ENCODE measurements at places on chromosomes 6 and 20. TPM values are rescaled to one million over a fixed set of nuclear protein-coding genes. Genes with fewer than 3 reads are reported as not detected.

PGC gene
- not detected for total RNA-seq

DNA sequence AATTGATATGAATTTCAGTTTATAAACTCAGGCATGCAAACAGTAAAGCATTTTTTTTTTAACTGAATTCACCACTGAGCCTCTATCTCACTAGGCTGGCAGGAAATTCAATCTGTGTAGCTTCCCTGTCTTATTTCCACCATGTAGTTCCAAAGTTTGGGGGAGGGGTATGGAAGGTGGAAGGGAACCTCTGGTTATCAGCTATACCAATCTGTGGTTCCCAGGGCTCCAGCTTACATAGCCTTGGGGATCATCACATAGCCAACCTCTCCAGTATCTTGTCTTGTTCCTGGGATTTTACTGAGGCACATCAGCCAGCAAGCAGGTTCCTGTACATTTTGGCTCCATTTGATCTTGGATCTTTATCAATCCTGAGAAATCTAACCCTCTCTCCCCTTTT lies 15.6 kb downstream of the RAD21L1 start:
- DNase-seq, result no peak

- no peak for DNase-seq
Observed at GRCh38 chr6:77397561-77397960, 65.7 kb downstream of the HTR1B start.

GRCh38 chr6:139708337-139709199 lies 334.1 kb upstream of the CITED2 start:
- peak; percentile 11 for DNase-seq

DNA sequence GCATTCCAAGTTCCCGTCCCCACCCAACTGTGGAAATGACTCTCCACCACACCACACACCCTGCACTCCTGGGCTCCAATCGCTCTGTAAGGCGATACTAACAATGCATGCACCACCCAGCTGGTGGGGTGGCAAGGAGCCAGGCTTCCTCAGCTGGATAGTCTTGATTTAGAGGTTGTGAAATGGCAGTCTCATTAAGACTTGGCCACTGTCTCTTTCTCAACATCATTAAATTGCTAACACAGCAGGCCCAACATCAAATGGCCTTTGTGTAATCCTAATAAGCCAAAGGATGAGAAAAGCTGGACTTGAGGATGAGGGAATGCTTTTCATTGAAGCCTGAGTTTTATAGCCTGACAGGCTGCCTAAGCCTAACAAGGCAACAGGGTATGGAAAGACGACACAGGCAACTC lies 223.7 kb downstream of the GMDS start:
- no peak for DNase-seq

GRCh38 chr6:11824986-11825385 lies 46.4 kb upstream of the ADTRP start:
- DNase-seq, result no peak

DNA sequence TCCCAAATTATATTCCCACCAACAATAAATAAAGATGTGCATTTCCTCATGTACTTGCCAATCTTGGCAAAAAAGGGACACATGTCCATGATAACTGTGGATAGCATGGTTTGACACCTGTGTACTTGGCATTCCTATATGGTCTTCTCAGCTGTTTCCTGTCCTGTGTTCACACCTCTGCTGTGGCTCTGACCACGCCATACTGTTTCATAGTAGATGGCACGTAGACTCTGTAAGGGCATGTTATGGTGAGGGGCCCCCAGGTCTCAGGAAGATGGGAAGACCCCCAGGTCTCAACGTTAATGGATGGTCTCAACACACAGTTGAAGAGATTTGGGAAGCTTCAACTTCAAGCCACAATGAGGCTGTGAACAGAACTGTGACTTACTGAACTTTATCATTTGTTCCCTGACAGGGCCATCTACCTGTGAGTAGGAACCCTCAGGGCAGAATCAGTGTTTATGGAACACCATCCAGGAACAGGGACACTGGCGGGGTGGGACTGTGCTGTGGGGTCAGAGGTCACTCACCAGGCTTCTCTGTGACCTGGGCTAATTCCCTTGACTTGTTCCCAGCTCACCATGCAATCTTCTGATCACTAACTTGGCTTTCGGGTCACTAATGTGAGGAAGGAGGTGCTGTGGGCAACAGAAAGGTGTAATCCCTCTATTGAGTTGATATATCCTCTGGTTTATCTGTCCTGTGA lies 11.8 kb downstream of the ZBTB24 start:
- no peak for DNase-seq

ASIP gene
- not detected for total RNA-seq

- DNase-seq, result no peak
Observed at GRCh38 chr6:16921399-16922110, 160.3 kb upstream of the ATXN1 start.

BPIFB2 gene
- total RNA-seq, result not detected

C20orf141 gene
- not detected for total RNA-seq

DNA sequence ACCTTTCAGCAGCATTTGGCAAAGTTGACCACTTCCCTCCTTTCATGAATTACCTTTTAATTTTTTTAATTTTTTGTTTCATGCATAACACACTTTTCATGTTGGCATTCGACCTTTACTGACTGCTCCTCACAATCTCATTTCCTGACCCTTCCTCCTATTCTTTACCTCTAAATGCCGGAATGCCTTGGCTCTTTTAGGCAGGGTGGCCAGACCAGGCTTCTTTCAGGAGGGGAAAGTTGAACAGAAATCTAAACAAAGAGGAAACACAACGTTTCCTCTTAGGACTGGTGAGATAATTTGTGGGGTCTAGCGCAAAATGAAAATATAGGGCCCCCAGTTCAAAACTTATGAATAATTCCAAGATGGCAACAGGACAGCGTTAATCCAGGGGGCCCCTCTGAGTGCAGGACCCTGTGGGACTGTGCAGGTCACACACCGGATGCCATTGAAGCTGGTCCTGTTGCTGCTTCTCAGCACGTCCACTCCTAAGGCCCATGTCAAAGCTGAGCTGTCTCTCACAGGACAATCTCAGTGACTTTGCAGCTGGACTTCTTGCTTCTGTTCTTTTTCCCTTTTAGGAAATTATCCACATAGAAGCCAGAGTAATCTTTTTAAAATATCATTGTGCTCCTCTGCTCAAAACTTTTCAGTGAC lies 313.8 kb downstream of the HDGFL1 start:
- no peak for DNase-seq

- no peak for DNase-seq
Observed at GRCh38 chr6:113149511-113149910, 707.6 kb upstream of the MARCKS start.

GRCh38 chr6:17679726-17680125 lies 27.0 kb downstream of the NUP153 start:
- no peak for DNase-seq

SF3B5 gene
- 113 TPM for total RNA-seq

DNA sequence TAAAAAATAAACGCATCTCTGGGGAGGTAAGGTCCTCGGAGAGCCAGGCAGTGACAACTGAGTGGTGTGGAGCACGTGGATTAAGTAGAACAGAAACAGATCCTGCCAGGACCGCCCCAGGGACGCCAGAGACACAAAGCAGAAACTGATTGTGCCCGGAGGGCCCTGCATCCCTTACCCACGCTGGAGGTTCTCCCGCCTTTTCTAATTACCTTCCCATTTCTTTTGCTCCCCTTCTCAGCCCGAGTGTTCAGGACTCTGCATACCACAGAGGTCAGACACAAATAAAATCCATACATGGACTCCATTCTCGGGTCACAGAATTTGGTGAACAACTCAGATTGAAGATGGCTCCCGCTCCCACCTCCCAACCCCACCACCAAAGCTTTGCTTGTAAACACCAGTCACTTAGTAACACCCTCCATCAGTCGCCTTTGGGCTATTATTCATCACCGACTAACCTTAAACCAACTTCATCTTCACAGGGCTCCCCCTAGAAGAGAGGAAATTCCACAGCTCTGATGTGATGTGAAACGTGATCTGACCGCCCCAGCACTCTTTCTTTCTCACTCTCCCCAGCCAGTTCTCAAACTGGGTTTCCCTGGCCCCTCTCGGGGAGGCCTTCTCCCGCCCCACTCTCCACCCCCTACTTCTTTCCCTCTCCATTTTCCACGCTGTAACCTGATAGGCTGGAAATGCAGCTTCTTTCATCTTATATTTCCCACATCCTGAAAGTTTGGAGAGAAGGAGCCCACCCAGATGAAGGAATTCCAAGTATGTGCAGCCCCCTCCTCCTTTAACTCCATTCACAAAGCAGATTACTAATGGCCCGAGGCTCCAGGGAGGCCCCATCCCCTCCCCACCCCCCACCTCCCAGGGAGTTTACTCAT lies 32.5 kb upstream of the PIM1 start:
- no peak for DNase-seq

IL17A gene
- not detected for total RNA-seq

TNNC2 gene
- not detected for total RNA-seq

- DNase-seq, result no peak
Observed at GRCh38 chr6:33927616-33928015, 123.8 kb upstream of the MLN start.

PDYN gene
- not detected for total RNA-seq

- DNase-seq, result no peak
Observed at GRCh38 chr20:26218301-26218700, 521.6 kb upstream of the ZNF337 start.

DNA sequence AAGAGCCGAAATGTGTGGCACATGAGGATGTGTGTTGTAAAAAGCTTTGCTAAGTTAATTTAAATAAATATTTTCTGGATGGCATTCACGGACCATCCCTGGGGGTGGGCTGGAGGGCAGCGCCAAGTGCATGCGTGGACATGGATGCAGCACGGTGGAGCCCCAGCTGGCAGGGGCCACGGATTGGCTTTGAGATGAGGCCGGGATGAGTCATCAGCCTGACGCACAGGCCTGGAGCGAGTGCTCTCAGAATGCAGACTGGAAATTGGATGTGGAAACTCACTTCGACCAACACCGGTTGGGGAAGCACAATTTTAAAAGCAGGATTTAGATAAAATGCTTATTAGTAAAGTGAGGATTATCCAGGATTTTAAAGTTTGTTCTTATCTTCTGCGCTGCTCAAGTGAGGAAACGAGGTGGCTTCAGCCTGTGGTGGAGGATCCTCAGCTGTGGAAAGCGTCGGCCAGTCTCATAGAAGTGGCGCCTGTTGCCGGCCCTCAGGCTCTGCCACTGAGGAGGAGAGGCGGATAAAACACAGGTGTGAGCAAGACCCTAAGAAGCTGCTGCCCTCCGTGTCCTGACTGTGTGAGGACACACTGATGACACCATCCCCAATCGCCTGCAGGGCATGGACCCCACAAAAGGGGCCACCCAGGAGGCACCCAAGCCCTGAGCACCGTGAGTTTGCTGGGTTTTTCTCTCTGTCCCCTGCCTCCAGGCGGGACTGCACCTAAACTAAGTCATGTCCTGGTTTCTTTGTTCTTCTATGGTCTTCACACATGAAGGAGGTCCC lies 279.7 kb downstream of the CDH4 start:
- DNase-seq, result no peak

DNA sequence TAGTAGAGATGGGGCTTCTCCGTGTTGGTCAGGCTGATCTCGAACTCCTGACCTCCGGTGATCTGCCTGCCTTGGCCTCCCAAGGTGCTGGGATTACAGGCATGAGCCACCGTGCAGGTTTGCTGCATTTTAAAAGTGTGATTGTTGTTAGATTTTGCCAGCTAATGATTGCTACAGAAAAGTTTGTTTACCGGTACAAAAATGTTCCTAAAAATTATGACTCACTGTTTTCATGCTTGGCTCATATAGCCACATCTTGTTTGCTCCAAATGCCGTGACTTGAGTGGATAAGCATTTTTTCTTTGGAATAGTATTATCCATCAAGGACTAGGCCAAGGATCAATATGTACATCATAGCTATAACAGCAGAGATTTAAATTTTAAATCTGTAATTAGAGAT lies 24.3 kb downstream of the LRRN4 start:
- DNase-seq, result no peak

CFAP206 gene
- 0.26 TPM for total RNA-seq

GRCh38 chr20:20568604-20569205 lies 143.7 kb downstream of the RALGAPA2 start:
- DNase-seq, result peak; percentile 37

DNA sequence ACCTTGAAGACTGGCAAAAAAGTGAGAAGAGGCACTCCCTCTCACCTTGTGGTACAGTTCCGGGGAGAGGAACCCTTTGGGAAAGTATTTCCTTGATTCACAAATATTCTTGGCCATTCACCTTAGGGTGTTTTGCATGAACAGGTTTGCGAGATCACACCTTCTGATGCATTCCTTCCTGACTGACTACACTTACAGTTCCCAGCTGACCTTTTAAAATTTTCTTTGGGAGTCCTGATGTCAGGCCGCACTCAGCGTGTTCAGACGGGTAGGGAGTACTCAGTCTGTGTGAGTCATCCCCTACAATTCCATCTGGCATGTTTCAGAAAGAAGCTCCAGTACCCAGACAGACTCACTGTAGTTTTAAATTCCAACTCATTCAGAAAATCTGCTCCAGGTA lies 1.7 kb downstream of the ADGRF4 start:
- no peak for DNase-seq

GRCh38 chr6:34370361-34370760 lies 22.1 kb downstream of the NUDT3 start:
- no peak for DNase-seq
